Stimulated activated CD8-positive, alpha-beta memory T cell treated with anti-CD3 and anti-CD28 coated beads, Interleukin-7, amount 100 ng/mL, for 1 hour (primary cell): ENCODE measurements at places on chromosomes 6 and 20.
A peak's percentile ranks its signal among the peaks of the same experiment; 100 is the strongest.

DNA sequence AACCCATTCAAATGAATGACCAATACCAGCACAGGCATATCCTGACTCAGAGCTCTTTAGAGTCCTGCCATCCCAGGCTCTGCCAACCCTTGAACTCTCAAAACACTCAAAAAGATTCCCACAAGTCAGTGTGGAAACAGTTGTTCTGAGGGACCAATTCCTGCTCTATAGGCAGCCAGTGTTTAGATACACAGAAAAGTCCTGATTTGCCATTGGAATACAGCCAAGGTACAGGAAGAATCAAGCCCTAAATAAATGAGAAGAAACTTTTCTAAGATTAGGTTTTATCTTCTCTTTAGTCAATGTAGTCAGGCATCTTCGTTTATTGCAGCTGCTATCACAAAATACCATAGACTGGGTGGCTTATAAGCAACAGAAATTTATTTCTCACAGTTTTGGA, 626.8 kb upstream of the ARID1B start:
- DNase-seq, result no peak

DNA sequence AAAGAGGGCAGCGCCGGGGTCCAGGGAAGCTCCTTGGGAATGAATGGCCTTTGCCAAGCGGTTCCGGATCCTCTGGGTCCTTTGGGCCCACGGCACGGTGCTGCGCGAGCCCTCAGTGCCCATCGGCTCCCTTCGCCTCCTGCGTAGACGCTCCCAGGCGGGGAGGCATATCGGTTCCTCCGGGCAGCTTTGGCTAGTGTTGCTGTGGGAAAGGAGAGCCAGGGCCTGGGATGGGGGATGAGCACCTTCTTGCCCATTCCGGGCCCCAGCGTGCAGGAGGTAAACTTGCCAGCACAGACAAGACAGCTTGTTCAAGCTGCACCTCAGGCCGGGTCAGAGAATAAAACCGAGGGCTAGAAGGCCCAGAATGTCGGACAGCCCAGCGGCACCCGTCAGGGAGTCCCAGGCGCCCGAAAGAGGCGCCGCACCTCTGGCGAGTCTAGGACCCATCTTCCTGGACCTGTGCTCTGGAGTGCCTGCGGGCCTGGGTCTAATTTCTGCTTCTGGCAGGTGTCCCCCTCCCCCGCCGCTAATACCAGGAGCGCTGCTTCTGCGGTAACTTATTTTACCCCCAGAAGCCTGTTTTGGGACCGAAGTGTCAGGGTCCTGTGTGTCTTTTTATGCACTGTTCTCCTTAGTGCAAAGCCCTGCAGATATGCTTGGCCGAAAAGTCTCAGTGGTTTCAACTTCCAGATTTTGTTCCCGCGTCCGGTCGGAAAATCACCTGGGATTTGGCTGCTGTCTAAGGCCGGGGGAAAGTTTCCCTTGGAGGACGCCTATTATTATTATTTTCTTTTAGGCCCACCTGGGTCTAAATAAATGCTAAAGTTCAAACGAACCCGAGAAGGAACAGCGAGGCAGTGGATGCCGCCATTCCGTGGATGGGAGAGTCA, 1.7 kb upstream of the TFAP2C start:
- no peak for DNase-seq

- no peak for DNase-seq
Measured at GRCh38 chr20:17872434-17872833, 96.2 kb downstream of the SNX5 start.

- DNase-seq, result no peak
Measured at GRCh38 chr20:50695135-50695872, 4.0 kb upstream of the RIPOR3 start.

GRCh38 chr20:50286609-50287008, 96.0 kb downstream of the CEBPB start:
- no peak for DNase-seq

DNA sequence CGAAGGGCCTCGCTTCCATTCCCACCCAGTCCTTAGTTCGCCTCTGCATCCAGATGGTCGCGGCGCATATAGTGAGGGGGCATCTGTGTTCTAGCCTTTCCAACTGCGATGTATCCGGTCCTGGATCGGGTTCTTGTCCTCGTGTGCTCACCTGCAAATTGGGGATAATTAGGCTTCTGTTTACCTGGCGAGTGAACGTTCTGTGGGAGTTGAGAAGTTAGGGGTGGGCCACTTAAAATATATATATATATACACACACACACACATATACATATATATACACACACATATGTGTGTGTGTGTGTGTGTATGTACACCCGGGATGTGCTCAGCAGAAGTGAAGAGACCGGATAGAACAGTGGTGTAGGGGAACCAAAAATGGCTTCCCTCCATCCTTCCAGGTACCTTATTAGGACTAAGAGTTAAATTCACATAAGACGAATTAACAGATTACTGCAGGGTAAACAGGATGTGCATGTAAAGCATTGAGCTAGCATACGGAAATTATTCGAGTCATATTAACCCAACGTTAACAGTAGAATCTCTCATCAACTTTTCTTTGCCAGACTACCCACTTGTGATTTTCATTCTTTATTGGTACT, 537 bp downstream of the CSTF1 start:
- no peak for DNase-seq

GRCh38 chr6:144756469-144756868, 471.3 kb downstream of the UTRN start:
- DNase-seq, result no peak

GRCh38 chr6:166691199-166691598, 64.1 kb upstream of the RPS6KA2 start:
- no peak for DNase-seq

DNA sequence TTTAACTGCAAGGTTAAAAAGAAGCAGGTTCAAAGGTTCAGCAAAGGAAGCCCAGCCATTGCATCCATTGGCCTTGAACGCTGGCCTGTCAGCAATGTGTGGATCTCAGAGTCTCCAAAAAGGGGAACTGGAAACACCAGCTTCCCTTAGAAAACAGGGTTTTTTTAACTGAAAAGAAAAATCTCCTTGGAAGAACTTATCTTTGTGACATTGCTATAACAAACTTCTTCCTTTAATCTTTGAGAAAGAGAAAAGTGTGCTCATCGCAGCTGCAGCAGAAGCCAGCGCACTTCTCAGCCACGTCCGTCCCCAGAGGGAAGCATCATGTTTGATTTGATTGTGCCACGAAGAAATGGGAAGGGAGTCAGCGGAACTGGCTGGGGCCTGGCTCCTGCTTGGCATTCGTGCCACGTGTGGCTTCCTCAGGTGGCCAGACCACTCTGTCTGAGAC, 215.0 kb downstream of the SYNDIG1 start:
- no peak for DNase-seq

- no peak for DNase-seq
Measured at GRCh38 chr20:36303020-36303595, 3.0 kb upstream of the DLGAP4 start.

DNA sequence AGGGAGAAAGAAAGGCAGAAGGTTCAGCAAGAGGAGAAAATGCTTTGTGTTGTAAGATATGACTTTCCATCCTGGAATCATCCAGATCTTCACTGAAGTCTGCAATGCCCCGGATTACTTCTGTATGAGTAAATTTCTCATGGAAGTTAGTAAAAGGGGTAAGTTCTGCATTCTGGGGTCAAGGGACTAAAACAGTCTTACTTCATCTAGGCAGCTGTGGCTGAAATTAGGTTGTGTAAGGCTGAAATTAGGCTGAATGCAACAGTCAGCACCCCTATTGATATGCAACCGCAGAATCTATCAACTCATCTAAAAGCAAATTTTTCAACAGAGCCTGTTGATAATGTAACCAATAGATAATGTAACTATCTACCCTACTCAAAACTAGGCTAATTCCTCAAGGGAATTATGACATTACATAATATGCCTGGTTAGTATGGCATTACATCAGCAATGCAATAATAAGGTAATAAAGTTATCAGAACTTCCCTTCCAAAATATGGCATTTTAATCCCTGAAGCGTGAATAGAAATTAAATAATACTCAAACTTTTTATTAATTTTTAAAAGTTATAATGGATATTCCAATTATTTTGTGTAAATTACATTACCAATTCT, 671.7 kb upstream of the CITED2 start:
- no peak for DNase-seq

DNA sequence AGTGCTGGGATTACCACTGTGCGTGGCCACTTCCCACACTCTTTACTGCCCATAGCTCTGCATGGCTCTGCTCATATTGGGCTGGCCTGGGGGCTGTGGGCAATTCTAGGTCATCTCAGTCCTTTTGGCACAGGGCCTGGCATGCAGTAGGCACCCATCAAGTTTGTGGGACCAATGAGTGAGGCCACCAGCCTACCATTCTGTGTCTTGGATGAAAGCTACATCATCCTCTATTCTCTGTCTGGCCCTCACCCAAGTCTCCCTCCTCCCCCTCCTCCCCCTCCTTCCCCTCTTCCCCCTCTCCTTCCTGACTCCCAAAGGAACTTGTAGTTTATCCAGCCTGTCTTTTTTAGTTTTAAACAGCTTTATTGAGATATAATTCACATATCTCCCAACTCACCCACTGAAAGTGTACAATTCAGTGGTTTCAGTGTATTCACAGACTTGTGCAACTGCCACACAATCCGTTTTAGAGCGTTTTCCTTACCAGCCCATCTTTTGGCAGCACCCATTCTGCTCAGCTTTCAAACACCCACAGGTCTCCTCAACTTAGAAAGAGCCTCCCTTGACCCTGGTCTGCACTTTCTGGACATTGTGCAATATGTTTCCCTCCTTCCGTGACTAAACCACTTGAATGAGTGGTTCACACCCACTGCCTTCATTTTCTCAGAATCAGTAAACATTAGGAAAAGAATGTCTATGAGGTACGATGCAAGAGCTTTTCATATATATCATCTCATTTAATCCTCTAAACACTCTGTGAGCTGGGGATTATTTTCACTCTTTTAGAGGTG, 21.5 kb upstream of the MRPS18A start:
- no peak for DNase-seq

DNA sequence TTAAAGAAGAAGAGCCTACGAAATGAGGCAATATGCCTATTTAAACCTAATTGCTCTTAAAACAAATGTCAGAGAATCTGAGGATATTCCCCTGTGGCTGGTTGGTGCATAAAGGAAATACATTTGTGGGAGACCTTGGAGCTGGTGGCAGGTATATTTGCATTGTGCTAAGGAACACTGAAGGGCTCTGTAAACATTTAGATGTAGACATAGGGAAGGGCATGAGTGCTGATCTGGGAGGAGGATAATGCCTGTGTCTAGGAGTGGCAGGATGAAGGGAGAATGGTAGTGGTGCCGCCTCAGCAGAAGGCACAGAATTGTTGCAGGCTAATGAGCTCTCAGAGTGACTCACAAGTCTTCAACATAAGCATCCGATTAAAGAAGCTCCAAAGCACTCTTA, 85.8 kb downstream of the CD164 start:
- DNase-seq, result no peak

- no peak for DNase-seq
Measured at GRCh38 chr6:79699606-79700005, 68.5 kb downstream of the SH3BGRL2 start.

GRCh38 chr6:123715006-123715863, 78.5 kb upstream of the TRDN start:
- no peak for DNase-seq

GRCh38 chr6:111837007-111837406, 36.2 kb downstream of the FYN start:
- no peak for DNase-seq

- no peak for DNase-seq
Measured at GRCh38 chr20:58267389-58268215, 39.1 kb upstream of the ANKRD60 start.

DNA sequence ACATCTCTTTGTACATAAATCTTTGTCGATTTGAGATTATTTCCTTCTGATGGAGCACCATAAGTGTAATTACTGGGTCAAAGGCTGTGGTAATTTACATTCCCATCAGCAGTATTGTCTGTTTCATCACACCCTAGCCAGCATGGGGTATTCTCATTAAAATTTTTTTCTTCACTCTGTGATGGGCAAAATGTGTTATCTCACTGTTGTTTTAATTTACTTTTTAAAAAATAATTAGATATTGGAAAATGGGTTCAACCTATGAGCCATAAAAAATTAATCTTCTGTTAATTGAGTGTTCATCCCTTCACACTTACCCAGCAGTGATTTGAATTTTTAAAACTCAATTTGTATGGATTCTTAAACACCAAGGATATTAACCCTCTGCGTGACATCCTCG, 44.0 kb upstream of the NNAT start:
- no peak for DNase-seq

DNA sequence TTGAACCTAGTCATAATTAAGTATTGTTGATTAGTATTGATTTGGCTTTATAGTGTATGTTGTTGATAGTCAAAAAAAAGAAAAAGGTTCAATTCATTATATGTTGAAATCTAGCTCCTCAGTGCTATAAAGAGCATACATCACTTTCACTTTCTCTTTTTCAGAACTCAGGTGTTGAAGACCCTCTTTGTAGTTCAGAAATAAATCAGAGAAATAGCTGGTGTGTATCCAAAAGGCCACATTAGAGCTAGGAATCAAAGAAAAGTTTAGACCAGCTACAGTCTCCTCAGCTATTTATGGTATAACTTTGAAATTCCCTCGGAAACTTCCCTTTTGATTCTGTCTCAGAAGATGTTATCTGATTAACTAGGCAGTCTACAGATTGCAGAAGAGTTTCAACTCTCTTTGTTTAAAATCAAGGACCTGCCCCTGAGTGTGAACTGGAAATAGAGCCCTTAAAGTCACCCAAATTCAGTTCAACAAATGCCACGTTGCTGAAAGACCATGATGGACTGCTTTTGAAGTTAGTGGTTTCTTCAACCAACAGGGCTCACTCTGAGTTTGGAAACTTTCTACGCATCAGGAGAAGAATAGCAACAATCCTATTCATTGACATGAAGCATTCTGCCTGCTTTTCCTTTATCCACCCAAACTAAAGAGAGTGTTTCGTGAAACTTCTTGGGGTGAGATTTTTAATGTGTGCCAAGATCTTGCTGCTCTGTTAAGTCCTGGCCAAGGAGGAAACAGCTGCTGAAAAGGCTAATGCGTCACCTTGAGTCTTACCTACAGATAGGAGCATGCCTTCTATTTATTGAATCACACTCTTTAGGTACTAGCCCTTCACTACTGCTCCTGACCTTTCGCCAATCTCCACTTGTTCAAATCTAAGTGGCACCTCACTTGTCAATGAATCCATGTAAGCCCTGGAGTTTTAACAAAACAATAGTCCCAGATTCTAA, 111.7 kb downstream of the TNFRSF21 start:
- no peak for DNase-seq

- DNase-seq, result no peak
Measured at GRCh38 chr6:11275598-11275997, 43.1 kb upstream of the NEDD9 start.

- DNase-seq, result peak; percentile 37
Measured at GRCh38 chr20:32536851-32537656, 48.1 kb downstream of the NOL4L start.

GRCh38 chr6:152130441-152130840, 323.0 kb downstream of the ESR1 start:
- DNase-seq, result no peak

GRCh38 chr6:96002576-96002910, 13.2 kb upstream of the FUT9 start:
- no peak for DNase-seq

GRCh38 chr6:125728739-125729138, 20.7 kb upstream of the HEY2 start:
- DNase-seq, result no peak
